GM18507 (cell line): ENCODE measurements at places on chromosomes 6 and 20.
A peak's percentile ranks its signal among the peaks of the same experiment; 100 is the strongest.

DNA sequence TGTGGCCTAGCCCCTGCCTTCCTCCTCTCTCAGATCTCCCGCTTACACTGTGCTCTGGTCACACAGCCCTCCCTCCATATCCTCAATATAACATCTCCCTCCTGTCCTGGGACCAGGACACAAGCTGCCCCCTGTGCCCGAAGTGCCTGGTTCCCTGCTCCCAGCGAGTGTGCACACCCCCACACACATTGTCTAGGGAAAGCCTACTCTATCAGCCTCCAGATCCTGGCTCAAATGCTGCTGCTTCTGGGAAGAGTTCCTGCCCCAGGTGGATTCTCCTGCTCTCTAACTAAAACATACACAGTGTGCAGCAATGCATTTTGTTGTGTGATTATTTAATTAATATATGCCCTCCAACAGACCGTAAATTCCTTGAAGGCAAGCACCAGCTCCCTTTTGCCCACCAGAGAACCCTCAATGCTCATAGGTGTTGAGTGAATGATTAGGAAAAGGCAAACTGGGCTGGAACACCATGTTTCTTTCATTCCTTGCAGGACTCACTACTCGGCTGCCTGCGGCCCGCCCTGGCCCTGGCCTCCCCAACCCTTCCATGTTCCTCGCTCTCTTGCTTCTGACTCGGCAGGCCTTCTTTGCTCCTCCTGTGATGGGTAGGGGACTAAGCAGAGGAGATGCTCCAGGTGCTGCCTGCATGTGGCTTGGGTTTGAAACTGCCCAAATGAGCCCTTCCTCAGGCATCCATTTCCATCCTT, 194.6 kb downstream of the ZDHHC14 start:
- no peak for DNase-seq

DNA sequence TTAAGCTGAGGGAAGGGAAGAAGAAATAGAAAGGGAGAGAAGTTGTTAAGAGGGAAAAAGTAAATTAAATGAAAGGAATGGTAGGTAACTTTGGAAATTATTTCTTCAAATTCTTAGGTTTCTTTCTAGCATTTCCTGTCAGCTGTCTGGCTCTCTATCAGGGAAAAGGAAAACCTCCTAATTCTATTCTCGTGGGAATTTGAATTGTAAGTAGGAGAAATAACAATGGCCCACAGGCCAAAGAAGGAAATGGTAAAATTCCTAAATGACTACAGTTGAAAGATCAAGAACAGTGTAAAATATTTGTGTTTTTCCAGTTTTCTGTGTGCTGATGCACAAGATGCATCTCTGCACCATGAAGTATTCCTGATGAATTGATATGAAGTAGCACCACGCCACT, 173.0 kb downstream of the IBTK start:
- no peak for DNase-seq

DNA sequence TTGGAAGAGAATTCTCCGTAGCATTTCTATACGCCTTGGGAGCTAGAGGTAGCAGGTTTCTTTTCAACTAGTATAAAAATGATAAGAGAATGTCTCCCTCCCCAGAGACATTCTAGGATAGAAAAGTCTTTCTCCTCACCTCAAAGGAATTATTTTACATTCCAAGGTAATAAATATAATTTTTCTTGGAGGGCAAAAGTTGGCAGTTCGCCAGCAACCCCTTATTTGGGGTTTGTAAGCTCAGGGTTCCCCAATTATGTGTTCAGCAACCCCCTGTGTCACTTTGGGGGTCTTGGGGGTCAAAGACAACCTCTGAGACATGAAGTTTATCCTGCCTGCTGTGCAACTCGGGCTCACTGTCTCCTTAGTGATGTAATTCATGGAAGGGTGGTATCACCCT, 58.3 kb downstream of the THEMIS start:
- DNase-seq, result no peak

- no peak for DNase-seq
Observed at GRCh38 chr6:32761072-32761471, 2.3 kb downstream of the HLA-DQB2 start.

DNA sequence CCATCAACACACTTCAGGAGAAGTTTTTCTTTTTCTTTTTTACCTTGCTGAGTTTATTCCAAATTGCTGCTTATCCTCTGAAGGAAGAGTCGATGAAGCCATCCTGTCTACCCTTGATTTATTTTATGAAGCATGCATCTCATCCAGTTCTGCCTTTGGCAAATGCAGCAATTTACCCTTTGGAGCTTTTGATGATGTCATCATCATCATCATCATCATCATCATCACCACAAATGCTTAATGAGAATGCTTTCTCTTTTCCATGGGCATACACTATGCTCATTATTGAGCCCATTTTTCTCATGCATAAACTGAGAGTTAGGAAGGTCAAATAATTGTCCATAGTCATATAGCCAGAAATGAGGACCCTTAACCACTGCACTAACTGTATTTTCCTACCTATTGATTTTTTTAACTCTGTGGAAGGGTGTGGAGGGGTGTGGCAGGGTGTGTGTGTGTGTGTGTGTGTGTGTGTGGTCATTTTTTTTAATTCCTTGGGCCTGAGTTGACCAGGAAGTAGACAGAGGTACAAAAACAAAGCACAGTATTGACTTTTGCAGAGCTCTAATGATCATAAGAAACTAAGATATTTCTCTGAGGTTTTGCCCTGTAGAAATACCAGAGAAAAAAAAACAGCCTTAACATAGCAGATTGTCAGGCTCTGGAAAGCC, 82.8 kb downstream of the COL9A1 start:
- no peak for DNase-seq

DNA sequence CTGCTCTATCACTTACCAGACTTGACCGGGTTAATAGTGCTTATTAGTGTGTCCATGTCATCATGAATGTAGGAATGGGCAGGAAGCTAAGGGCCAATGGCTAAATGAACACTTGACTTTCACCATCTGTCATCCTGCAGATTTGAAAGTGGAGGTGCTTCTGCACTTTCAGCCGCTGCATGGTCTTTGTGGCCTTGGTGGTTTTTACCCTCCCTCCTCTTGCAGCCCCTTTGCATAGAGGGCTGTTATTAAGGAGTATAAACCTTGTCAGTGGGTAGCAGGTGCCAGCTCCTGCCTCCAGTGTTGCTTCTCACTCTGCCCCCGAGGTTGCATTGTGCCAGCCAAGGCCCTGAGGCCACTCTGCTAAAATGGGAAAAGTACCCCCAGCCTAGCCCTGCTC, 122.2 kb upstream of the TNFAIP3 start:
- no peak for DNase-seq

DNA sequence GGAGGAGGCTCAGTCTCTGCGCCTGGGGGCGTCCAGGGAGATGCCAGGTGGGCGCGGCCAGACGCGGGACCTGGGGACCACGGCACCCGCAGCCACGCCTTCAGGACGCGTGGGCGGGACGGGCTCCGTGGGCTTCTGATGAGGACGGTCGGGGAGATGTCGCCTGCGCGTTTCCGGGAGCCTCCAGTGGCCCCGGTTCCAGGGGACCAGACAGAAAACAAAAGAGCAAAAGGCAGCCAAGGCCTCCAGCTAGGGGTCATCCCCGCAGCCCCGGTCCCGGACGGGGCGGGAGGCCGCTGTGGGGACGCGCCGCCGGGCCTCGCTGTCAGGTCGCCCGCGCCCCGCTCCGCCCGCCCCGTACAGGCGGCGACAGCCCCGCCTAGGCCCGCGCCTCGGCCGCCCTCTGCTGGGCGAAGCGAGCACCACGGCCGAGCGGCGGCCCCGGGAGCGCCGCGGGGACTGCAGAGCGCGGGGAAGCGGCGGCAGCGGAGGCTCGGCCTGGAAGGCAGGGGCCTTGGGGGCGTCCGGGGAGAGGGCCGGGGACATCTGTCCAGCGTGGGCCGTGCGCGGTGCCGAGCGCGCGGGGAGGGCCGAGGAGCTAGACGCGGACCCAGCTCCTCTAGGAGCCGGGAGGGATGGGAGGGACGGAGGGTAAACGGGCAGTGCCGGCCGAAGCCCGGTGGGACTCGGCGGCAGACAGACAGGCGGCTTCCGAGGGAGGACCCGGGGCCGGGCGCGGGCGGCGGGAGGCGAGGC, 48.7 kb downstream of the TMEM242 start:
- DNase-seq, result peak; percentile 87

DNA sequence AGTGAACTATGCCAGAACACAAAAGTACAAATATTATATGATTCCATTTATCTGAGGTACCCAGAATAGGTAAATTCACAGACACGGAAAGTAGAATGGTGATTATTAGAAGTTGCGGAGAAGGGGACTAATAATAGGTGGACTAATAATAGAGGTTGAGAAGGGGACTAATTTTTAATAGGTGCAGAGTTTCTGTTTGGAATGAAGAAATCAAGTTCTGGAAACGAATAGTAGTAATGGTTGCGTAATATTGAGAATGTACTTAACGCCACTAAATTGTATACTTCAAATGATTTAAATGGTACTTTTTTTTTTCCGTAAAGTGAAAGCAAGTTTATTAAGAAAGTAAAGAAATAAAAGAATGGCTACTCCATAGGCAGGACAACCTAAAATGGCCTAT, 33.2 kb downstream of the B4GALT5 start:
- no peak for DNase-seq

- DNase-seq, result no peak
Observed at GRCh38 chr20:38454556-38455473, 17.8 kb upstream of the RALGAPB start.
